Ammon's horn (tissue), 1 donor: ENCODE measurements at places on chromosomes 11 and 22.
A peak's percentile ranks its signal among the peaks of the same experiment; 100 is the strongest.

DNA sequence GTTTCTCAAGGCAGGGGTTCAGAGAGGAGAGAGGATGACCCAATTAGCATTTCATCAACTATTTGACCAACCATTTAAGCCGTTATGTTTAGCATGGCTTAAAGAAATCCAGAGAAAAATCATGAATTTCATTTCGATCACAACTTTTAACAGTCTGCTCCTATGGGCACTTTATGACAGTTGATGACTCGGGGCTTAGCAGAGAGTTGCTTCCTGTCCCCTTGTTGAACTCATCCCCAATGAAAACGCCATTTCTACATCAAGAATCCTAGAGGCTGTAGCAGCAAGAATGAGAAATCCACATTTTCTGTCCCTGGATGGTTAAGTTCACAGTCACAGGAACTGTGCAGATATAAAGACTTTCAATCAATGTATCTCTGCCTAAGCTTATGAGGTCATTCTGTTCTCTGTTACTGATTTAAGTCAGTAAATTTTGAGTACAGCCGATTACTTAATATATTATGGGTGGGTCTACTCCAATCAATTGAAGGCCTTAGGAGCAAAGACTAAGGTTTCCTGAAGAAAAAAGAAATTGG is 81.1 kb downstream of the BDNF start:
- DNase-seq, result no peak

- DNase-seq, result no peak
Observed at GRCh38 chr11:115193914-115194801, 310.1 kb downstream of the CADM1 start.

DNA sequence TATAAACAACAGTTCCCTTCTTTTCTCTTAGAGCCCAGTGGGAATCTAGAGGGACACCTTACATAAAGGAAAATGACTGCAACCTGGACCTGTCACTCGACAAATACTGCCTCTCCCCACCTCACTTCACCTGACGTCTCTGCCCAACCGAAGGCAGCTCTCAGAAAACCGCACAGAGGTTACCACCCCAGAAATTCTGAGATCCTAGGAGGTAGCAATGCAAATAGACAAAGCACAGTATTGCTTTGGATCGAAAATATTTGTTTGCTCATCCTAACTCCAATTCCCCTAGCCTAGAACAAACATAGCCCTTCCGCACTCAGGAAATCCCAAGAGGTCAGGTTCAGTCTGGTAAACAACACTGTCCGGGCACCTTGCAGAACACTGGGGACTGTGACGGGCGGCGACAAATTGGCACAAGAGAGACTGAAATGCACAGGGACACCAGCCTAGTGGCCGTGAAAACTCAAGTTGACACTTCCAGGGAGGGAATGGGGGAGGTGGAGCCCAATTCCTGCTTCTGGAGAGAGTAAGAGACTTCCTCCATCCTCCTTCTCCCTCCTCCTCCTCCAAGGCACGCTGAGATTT is 420 bp upstream of the TRIM44 start:
- peak; percentile 16 for DNase-seq

- DNase-seq, result no peak
Observed at GRCh38 chr22:50121202-50121740, 31.5 kb downstream of the MOV10L1 start.

- DNase-seq, result no peak
Observed at GRCh38 chr22:39994041-39994565, 651 bp upstream of the FAM83F start.
